ENCODE measurements at places on chromosomes 16 and 17. TPM values are rescaled to one million over a fixed set of nuclear protein-coding genes. Genes with fewer than 3 reads are reported as not detected.

The ITGAD gene
- not detected for total RNA-seq

The C17orf50 gene
- not detected for total RNA-seq

The HS3ST3A1 gene
- total RNA-seq: 10.5 TPM

The TMC7 gene
- total RNA-seq: 2.6 TPM

DNA sequence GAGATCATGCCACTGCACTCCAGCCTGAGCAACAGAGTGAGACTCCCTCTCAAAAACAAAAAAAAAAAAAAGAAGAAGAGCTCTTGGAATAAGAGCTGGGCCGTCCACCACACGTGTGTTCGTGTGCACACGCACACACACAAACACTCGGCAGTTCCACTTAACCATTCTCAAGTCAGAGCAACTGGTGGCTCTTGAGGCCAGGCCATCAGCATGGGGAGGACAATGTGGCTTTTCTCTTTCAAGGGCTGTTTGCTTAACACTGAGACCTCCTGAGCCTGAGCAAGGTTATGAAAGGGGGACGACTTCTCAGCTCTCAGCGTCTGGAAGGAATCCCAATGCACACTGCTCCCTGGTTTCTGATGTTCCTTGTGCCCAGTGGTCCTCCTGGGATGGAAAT, 444.9 kb downstream of the SOX9 start:
- no peak overlapping the region for H3K4me3 ChIP-seq
- H3K36me3 ChIP-seq: no peaks in the 10 kb centered on the region
- H3K4me1 ChIP-seq: peaks cover 1% of the 10 kb centered on the region

GRCh38 chr17:56602292-56603130, 9.0 kb downstream of the NOG start:
- H3K4me3 ChIP-seq: no peak overlapping the region
- DNase-seq: no peak
- no peaks in the 10 kb centered on the region for H3K36me3 ChIP-seq

GRCh38 chr16:84568066-84568465, 49.8 kb downstream of the COTL1 start:
- H3K36me3 ChIP-seq: no peaks in the 10 kb centered on the region
- no peak overlapping the region for H3K4me3 ChIP-seq
- DNase-seq: no peak
- no peak overlapping the region for H3K27ac ChIP-seq
- no peaks in the 10 kb centered on the region for H3K27me3 ChIP-seq
- H3K4me1 ChIP-seq: no peaks in the 10 kb centered on the region

The KCNG4 gene
- total RNA-seq: not detected

- no peak overlapping the region for H3K4me3 ChIP-seq
- DNase-seq: no peak
- H3K36me3 ChIP-seq: no peaks in the 10 kb centered on the region
- peaks cover 15% of the 10 kb centered on the region for H3K4me1 ChIP-seq
- peak overlapping the region; percentile 48 for H3K27ac ChIP-seq
- no peaks in the 10 kb centered on the region for H3K27me3 ChIP-seq
Observed at GRCh38 chr17:57051886-57052361, 33.1 kb upstream of the AKAP1 start.

DNA sequence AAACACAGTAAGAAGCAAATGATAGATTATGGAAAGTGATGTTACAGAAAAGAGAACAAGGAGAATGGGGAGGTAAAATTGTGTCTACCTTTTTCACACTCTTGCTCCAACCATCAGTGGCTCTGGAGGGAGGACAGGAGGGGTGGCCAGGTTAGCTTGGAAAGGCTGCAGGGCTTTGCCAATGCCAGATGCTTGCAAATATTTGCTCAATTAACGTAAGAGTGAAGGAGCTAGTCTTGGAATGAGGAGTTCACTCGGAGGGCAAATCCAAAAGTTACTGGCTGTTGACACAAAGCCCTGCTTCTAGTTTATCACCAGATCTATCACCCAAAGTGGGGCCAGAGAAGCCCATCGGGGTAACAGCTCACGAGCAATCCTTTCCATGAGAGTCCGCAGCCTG, 7.4 kb upstream of the TNRC6C start:
- H3K4me3 ChIP-seq: no peak overlapping the region
- no peaks in the 10 kb centered on the region for H3K36me3 ChIP-seq
- H3K27ac ChIP-seq: no peak overlapping the region
- H3K4me1 ChIP-seq: no peaks in the 10 kb centered on the region
- peaks cover 20% of the 10 kb centered on the region for H3K27me3 ChIP-seq

The SOX9 gene
- 30.0 TPM for total RNA-seq

The NECAB2 gene
- not detected for total RNA-seq

GRCh38 chr16:75247249-75247648, 4.2 kb downstream of the BCAR1 start:
- H3K27ac ChIP-seq: peak overlapping the region; percentile 62
- no peak for DNase-seq
- H3K4me1 ChIP-seq: peaks cover 83% of the 10 kb centered on the region
- no peak overlapping the region for H3K4me3 ChIP-seq

DNA sequence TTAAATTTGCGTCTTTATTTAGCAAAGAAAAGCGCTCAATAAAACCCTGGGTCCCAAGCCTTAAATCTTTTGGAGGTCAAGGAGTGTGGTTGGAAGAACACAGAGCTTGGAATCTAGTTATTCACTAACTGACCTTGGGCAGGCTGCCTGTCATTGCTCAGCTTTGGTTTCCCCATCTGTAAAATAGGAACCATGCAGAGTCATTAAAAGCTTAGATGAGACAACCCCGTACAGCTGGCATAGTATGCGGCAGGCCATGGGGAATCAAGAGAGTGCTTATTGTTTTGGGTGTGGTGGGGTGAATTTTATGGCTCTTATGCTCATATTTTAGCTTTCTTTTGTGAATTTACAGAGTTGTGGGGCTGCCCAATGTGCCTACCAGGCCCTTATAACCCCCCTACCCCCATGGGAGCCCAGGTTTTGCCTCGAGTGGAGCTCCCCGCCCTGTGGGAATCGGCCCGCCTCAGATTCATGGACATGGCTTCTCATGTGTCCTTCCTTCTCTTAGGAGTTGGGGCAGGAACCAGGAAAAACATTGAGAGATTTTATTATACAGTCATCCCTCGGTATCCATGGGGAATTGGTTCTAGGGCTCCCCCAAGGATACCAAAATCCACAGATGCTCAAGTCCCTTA, 113.5 kb downstream of the CLEC16A start:
- no peak overlapping the region for H3K27ac ChIP-seq
- H3K4me1 ChIP-seq: peaks cover 20% of the 10 kb centered on the region
- H3K4me3 ChIP-seq: no peak overlapping the region

DNA sequence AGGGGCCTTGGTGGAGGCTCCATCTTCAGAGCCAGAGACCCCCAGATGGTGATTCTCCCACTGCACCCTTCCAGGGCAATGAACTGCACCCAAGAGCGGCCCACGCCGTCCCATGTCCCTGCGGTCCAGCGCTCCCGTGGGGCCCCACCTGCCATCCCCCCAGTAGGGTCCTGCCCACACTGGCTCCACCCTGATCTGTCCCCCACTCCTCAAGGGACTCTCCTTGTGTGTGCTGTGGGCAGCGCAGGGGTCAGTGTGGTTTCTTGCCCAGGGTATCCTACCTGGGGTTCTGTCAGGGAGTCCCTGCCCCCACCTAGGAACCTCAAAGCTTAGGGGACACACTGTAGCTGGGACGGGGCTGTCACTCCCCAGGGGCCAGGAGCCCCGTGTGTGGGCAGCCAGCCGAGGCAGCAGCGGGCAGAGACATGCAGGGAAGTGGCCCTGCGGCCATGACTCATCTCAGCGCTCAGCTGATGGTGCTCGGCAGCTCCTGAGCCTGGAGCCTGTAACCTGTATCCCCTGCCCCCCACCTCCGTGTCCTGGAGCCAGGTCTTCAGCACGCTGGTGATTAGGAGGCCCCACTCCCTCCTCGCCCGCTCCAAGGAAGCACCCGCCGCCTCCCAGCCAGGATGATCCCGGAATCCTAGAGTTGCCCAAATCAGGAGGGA, 35.7 kb upstream of the SSTR5 start:
- H3K27me3 ChIP-seq: peaks cover 64% of the 10 kb centered on the region
- peaks cover 10% of the 10 kb centered on the region for H3K4me1 ChIP-seq
- H3K36me3 ChIP-seq: no peaks in the 10 kb centered on the region
- H3K27ac ChIP-seq: no peak overlapping the region

The CSH2 gene
- not detected for total RNA-seq

DNA sequence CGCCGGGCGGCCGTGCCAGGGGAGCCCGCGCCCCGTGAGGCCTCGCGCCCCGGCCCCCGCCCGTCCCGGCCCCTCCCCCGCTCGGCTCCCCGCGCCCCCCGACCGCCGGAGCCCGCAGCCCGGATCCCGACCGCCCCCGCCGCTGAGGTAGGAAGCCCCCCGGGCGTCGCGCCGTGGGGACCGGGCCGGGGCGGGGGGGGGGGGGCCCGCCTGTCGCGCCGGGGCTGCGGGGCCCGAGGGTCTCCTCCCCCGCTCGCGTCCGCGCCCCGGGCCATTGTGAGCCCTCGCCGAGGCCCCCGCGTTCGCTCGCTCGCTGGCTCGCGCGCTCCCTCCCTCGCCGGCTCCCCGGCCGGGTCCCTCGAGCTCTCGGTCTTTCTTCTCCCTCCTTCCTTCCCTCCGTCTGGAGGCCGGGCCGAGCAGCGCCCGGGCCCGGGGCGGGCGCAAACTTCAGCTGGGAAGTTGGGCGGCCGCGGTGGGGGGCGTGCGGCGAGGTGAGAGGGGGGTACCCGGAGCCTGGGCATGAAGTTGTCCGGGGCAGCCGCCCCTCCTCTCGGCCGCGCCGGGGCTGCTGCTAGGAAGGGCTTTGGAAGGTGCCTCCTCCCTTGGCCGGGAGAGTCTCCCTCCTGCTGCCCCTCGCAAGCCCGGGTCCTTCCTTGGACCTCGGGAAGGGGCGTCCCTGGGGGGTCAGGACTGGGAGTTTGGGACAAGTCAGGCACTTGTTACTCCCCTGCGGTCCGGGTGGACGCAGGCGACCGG, 419 bp downstream of the GLIS2 start:
- peak overlapping the region; percentile 81 for H3K4me3 ChIP-seq
- no peak for DNase-seq
- peaks cover 8% of the 10 kb centered on the region for H3K27me3 ChIP-seq
- no peaks in the 10 kb centered on the region for H3K36me3 ChIP-seq

The PNMT gene
- 1.4 TPM for total RNA-seq

DNA sequence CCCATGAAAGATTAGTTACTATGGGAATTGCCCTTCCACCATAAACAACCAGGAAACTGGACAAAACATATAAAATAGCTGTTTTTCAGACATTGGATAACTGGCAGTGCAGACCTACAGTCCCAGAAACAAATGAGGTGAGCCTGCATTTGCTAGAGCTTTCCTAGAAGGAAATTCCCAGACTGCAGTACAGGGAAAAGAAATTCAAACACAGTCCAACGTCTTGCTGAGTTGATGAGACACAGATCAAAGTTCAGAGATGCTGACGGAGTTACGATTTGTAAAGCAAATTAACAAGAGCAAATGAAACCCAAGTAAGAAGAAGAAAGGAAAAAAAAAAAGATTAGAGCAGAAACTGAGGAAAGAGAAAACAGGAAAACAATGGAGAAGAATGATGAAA, 41.3 kb upstream of the MNT start:
- H3K36me3 ChIP-seq: peaks cover 40% of the 10 kb centered on the region
- no peak for DNase-seq
- no peak overlapping the region for H3K27ac ChIP-seq
- no peaks in the 10 kb centered on the region for H3K4me1 ChIP-seq
- H3K27me3 ChIP-seq: no peaks in the 10 kb centered on the region

- H3K27me3 ChIP-seq: peaks cover 3% of the 10 kb centered on the region
- H3K27ac ChIP-seq: no peak overlapping the region
Observed at GRCh38 chr17:60165223-60165622, 15.4 kb downstream of the CA4 start.

DNA sequence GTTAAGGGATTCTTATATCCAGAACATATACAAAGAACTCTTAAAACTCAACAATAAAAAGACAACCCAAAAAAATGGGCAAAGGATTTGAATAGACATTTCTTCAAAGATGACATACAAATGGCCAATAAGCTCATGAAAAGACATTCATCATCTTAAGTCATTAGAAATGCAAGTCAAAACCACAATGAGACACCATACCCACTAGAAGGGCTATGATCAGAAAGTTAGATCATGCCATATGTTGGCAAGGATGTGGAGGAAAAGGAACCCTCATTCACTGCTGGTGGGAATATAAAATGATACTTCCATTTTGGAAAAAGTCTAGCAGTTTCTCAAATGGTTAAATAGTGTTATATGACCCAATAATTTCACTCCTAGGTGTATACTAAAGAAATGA, 9.4 kb downstream of the PLD6 start:
- H3K4me3 ChIP-seq: no peak overlapping the region
- no peak for DNase-seq
- no peaks in the 10 kb centered on the region for H3K27me3 ChIP-seq
- H3K36me3 ChIP-seq: no peaks in the 10 kb centered on the region
- peaks cover 5% of the 10 kb centered on the region for H3K4me1 ChIP-seq

The TCAP gene
- 1.1 TPM for total RNA-seq

The TOB1 gene
- 151 TPM for total RNA-seq

- no peak overlapping the region for H3K4me3 ChIP-seq
- no peak overlapping the region for H3K27ac ChIP-seq
- peak; percentile 81 for DNase-seq
- H3K4me1 ChIP-seq: peaks cover 9% of the 10 kb centered on the region
Observed at GRCh38 chr17:27602721-27603420, 28.1 kb upstream of the LGALS9 start.

The ITGB4 gene
- 405 TPM for total RNA-seq

The TBX2 gene
- total RNA-seq: 2.2 TPM

The KRT9 gene
- total RNA-seq: 0.83 TPM

The NTN1 gene
- total RNA-seq: 3.7 TPM

The USP43 gene
- 3.1 TPM for total RNA-seq

GRCh38 chr17:50564916-50565315, 4.4 kb downstream of the CACNA1G start:
- H3K4me3 ChIP-seq: peak overlapping the region; percentile 13
- peak; percentile 92 for DNase-seq

DNA sequence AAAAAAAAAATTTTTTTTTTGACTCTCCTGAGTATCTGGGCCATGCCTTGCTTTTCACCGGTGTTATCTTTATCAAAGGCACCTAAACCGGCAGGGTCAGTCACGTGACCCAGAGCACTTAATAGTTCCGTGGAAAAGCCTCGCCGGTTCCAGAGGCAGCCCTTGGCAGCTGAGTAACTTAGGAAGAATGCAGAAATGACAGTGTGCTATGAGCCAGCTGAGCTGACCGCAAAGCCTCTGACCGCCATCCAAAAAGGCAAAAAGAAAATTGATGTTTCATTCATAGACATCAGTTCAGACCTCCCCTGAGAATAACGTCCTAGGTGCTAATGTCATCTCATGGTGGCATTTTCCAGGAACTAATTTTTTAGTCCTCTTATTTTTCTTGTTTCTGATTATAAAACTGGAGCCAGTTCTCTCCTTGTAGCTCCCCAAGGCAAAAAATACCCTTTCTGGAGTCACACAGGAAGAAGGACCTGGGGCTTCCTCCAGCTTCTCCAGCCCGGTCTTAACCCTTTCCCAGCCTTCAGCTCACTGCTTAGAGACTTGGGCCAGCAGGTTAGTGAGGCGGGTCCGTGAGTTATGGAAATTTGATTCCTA, 122.6 kb downstream of the SOCS1 start:
- no peak overlapping the region for H3K4me3 ChIP-seq
- H3K4me1 ChIP-seq: peaks cover 51% of the 10 kb centered on the region
- H3K27ac ChIP-seq: no peak overlapping the region
- DNase-seq: peak; percentile 80
- H3K27me3 ChIP-seq: no peaks in the 10 kb centered on the region
- H3K36me3 ChIP-seq: no peaks in the 10 kb centered on the region

- H3K27me3 ChIP-seq: peaks cover 73% of the 10 kb centered on the region
- no peak for DNase-seq
- peaks cover 6% of the 10 kb centered on the region for H3K36me3 ChIP-seq
- H3K27ac ChIP-seq: no peak overlapping the region
Observed at GRCh38 chr17:79799538-79800324, 2.9 kb upstream of the CBX8 start.

Data from suprapubic skin (tissue), 4 donors.